Neural cell (in vitro differentiated cells): ENCODE measurements at places on chromosomes 12 and 14. TPM values are rescaled to one million over a fixed set of nuclear protein-coding genes. Genes with fewer than 3 reads are reported as not detected.

Gene TMEM179
- 20.3 and 27.5 TPM in 2 replicates for polyA plus RNA-seq

Gene SMIM41
- not detected in 2 replicates for polyA plus RNA-seq

Gene P2RX2
- polyA plus RNA-seq = not detected in 2 replicates

Gene DEGS2
- polyA plus RNA-seq = 0.37 TPM in 1 of 2 replicates, not detected in the other

Gene COX8C
- polyA plus RNA-seq = not detected in 2 replicates

Gene CFAP73
- not detected in 2 replicates for polyA plus RNA-seq

Gene GLT8D2
- polyA plus RNA-seq = 8.3 and 8.7 TPM in 2 replicates

Gene LMNTD1
- not detected in 2 replicates for polyA plus RNA-seq

Gene CRIP2
- polyA plus RNA-seq = 214 and 258 TPM in 2 replicates

Gene EFCAB11
- 7.9 and 10.2 TPM in 2 replicates for polyA plus RNA-seq
